Fibroblast of the aortic adventitia (primary cell): ENCODE measurements at places on chromosomes 16 and 17.

GRCh38 chr17:44655983-44656710 lies at the start of gene MEIOC:
Gene MEIOC, plus strand, starts transcription at chr17:44656468. Its CDS starts 146 bp downstream, at chr17:44656614.
- no peak for DNase-seq

GRCh38 chr16:4517812-4518680 lies 20.5 kb downstream of the CDIP1 start:
- DNase-seq: peak; percentile 32

- no peak for DNase-seq
Observed at GRCh38 chr16:979859-980594, 1.5 kb upstream of the SOX8 start.

- no peak for DNase-seq
Observed at GRCh38 chr17:38569701-38570512, 35.8 kb downstream of the SRCIN1 start.

GRCh38 chr17:79944821-79945391 lies 90.8 kb downstream of the TBC1D16 start:
- DNase-seq: no peak

DNA sequence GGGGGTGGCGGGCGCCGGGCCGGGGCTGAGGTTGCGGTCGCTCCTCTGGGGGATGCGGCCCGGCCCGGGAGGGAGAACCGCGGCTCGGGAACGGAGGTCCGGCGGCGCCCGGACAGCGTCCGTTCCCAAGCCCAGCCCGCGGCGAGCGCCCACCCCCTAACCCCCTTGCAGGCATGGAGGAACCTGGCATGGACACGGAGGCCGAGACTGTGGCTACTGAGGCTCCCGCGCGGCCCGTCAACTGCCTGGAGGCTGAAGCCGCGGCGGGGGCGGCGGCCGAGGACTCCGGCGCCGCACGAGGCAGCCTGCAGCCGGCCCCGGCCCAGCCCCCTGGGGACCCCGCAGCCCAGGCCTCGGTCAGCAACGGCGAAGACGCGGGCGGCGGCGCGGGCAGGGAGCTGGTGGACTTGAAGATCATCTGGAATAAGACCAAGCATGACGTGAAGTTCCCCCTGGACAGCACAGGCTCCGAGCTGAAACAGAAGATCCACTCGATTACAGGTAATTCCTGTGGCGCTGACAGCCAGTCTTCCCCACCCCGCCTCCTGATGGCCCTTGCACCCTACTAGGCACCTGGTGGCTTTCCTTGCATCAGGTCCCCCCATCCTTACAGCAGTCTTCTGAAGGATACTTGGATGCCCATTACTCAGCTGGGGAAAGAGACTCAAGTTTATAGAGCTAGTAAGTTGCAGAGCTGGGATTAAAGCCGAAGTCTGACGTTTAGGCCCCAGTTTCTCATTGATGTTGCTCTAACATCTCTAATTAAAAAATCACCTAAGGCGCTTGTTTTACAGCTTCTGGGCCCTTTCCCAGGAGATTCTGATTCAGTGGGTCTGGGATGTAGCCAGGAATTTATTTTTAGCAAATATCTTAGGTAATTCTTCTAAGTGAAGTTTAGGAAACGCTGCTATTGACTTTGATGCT lies 514 bp downstream of the UBFD1 start:
- DNase-seq: peak; percentile 52

GRCh38 chr16:56632156-56632847 lies at the start of gene MT1M:
Gene MT1M, plus strand, starts transcription at chr16:56632659. Its CDS starts 73 bp downstream, at chr16:56632732.
- no peak for DNase-seq

- DNase-seq: no peak
Observed at GRCh38 chr16:6247775-6248174, 1084.9 kb upstream of the RBFOX1 start.

DNA sequence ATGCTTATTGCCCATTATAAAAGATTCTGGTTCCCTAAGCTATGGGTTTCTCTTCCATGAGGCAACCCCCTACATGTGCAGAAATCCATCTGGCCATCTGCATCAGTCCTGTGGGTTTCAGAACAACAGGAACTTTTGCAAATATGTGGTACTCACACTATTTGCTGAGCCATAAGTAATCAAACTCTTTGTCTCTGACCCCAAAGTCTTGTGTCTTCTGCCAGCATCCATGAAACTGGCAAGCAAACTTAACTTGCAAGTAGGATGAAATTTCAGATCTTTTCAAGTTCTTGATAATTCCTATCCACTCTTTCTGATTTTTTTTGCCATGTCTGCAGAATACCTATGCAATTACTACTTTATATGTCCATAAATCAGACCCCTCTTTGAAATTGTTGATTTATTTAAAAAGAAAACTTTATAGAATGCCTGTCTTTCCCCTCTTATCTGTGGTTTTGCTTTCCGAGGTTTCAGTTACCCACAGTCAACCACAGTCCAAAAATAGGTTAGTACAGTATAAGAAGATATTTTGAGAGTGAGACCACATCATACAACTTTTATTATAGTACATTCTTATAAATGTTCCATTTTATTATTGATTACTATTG lies 158.4 kb upstream of the IRX3 start:
- DNase-seq: peak; percentile 52

DNA sequence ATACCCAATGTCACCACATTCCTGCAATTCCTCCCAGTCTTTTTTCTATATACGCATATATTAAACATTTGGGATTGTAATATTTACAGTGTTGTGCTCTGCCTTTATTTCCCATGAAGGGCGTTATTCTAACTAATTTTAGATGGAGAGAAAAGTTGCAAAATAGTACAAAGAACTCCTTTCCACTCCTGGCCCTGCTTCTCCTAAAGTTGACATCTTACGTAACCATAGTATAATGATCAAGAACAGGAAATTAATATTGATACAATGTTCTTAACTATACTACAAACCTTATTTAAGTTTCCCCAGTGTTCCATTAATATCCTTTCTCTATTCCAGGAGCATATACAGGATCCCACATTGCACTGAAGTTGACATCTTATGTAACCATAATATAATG lies 46.3 kb downstream of the TK2 start:
- DNase-seq: no peak

- no peak for DNase-seq
Observed at GRCh38 chr17:28940142-28940541, 11.2 kb downstream of the PHF12 start.

DNA sequence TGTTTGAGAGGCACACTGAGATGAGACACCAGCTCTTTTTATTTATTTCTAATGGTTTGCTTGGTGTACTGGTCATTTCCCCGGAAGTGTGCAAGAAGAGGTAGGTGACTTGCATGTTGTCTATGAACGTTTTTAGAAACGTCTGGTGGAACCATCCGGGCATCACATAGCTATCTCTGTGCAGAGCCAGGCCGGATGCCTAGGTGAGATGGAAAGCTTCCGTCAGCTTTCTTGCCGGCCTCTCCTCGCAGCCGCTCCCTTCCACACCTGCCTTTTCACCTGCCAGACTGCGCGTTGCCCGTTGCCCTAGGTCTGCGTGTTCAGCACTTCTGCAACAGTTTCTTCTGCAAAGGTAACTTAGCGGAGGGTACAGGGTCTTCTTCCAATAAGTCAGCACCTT lies 416.0 kb downstream of the WWOX start:
- no peak for DNase-seq
